NCI-H526 treated with DMSO at 0.1 percent for 48 hours (cell line): ENCODE measurements at places on chromosomes 2 and 18.

DNA sequence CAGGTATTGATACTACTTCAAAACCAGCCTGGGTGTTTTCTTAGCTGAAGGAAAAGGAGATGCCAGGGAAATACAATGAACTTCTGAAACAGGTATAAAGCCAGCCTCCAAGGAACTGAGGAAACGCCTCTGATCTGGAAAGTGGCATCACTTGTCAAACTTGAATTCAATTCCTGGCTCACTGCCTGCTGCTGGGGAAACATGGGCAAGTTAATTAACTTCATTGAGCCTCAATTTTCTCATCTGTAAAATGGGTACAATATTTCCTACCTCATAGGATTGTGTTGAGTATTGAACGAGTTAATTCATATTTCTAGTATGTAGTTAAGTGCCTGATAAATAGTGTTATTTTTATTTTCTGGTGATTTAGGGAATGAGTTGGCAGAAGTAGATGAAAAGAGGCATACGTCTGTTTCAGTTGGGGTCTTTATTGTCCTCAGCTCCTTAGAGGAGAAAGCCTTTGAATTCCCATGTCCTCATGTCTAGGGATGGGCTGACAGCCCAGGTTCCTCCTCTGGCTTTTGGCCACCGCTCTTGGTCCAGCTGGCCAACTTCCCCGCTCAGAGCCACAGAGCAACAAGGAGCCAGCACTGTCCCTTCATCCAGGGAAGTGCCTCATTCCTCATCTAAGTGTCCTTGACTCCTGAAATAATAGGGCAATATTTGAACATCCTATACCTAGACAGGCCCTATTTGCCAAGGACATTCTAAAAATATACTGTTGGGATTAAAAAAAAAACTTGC is 210.5 kb upstream of the GATA6 start:
- no peak for DNase-seq

- no peak for DNase-seq
Measured at GRCh38 chr18:44066541-44066940, 614.1 kb upstream of the SETBP1 start.

DNA sequence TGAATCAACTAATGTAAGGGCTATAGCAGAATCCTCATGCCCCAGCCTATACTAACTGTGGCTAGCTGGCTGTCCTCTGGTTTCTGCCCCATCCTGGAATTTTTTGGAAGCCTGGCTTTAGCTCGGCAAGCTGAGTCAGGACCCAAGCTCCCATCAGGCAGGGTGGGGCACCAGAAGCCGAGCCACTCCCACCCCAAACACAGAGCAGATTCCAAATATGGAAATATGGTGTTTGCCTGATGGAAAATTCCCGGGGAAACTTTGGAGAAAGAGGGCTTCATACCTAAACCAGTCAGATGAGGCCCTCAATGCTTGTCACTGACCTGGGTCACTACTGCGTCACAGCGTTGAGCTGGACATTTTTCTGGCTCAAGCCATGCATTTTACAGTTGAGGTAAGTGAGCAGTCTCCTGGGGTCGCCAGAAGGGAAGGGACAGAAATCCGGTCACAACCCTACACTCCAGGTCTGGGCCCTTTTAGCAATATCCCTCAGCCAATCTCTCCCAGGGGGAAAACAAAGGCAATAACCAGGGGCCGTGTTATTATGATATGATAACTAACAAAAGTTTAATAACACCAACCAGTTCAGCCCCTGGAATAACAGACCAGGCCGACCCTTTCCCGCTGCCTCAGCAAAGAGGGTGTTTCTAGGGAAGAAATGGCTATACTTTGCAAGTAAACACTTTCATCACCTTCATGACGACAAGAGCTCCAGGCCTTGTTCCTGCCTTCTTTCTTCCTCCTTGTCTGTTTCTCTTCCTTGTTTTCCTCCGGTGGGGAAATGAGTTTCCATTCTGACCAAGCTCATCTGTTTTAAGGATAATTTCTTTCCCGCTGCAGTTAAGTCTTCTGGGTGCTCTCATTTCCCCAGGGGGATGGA is 37.7 kb downstream of the PSD4 start:
- no peak for DNase-seq

DNA sequence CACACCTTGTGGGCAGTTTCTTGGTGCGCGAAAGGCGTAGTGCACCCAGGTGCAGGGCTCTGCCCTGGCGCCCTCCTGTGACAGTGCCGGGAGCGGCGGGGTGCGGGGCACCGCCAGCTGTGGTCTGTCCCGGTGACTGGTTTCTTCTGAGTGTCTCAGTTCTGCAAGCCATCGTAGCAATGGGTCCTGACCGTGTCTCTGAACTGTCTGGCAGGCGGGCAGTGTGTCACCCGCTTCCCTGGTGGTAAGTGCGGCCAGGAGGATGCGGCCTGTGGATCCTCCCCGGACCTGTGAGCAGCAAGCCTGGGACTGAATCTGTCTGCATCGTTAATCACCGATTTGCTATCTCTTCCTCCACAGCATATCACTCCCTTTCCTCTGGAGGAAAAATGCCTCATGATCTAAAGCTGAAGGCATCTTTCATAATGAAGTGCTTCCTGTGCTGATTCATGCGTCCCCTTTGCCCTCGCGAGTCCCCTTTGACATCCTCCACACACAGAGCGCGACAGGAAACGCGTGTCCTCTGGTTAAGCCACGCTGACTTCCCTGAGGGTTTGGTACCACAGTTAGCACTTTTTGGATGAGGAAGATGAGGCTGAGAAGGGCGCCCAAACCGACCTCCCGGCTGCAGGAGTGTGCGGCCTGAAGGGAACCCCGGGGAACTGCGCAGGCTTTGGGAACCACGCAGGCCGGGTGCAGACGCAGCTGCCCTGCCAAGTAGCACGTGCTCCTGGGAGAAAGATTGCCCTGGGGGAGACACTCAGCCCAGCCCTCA is 416.0 kb upstream of the HS6ST1 start:
- no peak for DNase-seq

DNA sequence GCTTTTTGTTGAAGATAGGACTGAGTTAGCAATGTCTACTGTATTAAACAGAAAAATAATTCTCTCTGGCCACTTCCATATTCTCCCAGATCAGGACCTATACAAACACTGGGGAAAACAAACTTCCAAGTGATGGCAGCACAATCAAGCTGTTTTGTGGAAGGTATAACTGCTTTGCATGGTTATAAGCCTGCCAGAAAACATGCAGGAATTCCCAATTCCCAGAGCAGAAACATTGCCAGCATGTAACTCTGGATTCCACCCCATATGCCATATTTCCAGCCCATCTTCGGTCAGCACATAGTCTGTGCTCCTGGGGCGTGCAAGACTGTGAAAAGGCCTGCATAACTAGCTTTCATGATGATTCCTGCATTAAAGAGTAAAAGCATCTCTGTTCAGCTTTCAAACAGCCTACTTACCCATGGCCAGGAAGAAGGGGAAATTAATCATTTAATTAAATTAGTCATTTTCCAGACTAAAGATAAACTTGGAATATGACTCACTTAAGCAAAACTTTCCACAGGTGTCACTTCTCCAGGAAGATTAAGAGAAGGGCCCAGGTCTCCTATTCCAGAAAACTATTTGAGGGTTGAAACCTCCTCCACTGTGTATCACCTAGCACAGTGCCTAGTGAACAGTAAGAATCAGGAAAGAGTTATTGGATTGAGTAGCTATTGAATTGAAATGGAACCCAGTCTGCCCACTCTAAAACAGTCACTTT is 280.5 kb downstream of the NRXN1 start:
- peak; percentile 26 for DNase-seq

- no peak for DNase-seq
Measured at GRCh38 chr2:138515092-138515491, 13.5 kb downstream of the SPOPL start.

DNA sequence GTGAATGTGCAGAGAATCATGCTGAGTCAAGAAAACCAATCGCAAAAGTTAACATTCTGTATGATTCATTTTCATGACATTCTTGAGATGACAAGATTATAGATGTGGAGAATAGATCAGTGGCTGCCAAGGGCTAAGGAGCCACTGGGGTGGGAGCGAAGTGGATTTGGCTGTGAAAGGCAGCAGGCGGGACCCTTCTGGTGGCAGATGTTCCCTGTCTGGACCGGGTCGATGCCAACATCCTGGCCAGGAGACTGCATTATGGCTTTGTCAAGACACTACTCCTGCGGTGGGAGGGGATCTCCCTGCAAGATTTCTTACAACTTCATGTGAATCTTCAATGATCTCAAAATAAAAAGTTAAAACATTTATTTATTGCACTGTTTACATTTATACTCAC is 427.9 kb downstream of the GALR1 start:
- no peak for DNase-seq

DNA sequence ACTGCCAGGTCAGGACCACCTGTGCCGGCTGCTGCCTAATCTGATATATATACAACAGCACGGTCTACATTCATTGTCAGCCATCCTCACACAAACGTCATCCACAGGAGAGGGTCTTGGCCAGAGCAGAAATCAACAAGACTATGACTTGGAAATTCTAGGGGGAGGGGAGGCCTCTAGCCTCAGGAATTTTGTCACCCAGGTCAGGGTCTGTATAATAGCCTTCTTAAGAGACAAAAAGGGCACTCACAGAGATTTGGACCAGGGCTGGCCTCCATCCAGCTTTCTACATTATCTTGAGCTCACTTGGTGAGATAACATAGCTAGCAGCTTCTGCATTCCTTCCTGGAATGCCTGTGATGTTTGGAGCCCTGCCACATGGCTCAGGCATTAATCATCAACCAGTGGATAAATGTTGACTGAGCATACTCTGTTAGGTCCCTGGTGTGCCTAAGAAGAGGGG is 50.4 kb upstream of the CTIF start:
- no peak for DNase-seq

GRCh38 chr18:78733762-78734613 is 245.6 kb upstream of the SALL3 start:
- DNase-seq: no peak

- no peak for DNase-seq
Measured at GRCh38 chr2:240399419-240400324, 35.8 kb upstream of the GPC1 start.

- no peak for DNase-seq
Measured at GRCh38 chr2:30758191-30758651, 49.0 kb downstream of the CAPN13 start.

- no peak for DNase-seq
Measured at GRCh38 chr2:175557810-175558377, 376.4 kb upstream of the ATP5MC3 start.

- no peak for DNase-seq
Measured at GRCh38 chr2:45131587-45131986, 122.3 kb upstream of the SIX2 start.

GRCh38 chr2:207282916-207283315 is 117.2 kb upstream of the KLF7 start:
- DNase-seq: no peak

DNA sequence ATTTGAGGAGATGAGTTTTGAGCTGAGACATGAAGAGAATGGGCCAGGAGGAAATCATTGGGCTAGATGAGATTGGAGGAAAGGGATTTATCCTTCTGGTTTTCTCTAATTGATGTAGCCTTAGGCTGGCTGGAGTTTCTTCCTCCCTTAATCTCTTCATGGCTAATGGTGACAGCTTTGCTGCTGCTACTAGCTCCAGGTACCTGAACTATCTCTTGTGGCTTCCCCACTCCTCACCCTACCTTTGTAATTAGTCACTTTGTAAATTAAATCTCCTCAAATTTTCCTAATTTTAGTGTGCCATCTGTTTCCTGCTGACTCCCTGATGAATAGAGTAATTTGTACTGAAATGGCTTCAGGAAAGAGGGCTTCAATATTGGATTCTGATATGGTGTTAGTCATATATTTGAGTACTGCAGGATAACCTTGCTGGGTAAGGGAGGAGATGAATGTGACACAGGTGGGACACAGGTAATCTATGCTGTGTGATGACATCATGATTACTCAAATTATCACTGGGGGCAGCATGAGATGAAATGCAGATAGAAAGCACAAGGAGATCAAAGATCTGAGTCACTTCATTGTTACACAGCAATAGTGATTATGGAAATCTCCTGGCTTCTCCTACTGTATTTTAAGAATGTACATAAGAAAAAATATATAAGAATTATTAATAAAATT is 1134.1 kb upstream of the DDX18 start:
- DNase-seq: no peak

DNA sequence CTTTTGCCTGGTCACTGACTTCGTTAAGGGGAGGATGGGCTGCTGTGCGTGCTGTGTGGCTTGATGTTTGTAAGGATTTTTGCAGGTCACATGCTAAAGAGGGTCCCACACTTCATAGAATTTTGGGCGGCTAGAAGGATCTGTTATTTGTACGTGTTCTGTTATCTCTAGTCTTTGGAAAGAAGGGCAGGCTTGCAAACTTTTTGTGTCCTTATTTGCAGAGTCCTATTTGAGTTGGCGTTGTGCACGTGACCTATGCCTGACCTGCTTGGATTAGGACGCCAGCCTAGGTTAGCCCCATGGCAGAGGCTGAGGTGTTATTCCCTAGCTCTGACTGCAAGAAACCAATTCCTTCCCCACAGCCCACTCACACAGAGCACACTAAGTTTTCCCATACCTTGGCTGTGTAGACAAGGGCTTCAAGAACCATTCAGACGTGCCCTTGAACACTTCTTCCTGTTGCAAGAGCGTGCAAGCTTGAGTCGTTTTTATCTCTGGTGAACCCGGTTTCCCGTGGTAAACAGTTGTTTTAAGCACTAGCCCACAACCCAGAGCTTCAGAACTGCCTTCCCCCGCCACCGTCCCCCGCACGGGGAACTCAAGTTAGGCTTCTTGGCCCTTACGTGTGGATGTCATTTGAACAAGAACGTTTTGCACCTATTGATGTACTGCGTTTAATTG is 94.6 kb downstream of the LDLRAD4 start:
- DNase-seq: no peak

DNA sequence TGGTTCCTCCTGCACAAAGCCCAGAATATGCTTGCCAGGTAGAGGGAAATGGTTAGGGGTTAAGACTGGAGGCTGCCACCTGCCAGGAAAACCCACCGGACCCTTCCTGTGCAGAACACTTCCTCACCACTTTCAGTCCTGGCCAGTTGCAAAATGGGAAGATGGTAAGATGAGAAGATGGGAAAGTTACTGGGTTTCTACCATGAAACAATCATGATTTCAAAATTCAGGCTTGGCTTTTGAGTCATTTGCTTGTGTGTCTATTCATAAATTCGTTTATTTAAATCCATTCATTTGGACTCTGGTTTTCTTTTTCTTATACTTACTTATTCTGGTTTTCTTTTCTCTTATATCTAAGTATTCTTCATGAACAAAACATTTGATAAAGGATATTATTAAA is 7.2 kb downstream of the BMP10 start:
- no peak for DNase-seq

- no peak for DNase-seq
Measured at GRCh38 chr2:216149741-216150140, 40.6 kb downstream of the XRCC5 start.

- no peak for DNase-seq
Measured at GRCh38 chr18:13382954-13383827, 164.6 kb downstream of the LDLRAD4 start.

GRCh38 chr18:55743133-55743532 is 155.1 kb upstream of the TCF4 start:
- no peak for DNase-seq

- no peak for DNase-seq
Measured at GRCh38 chr2:149994057-149994728, 406.6 kb upstream of the MMADHC start.
